M059J (cell line): ENCODE measurements at places on chromosomes 1 and 21.

DNA sequence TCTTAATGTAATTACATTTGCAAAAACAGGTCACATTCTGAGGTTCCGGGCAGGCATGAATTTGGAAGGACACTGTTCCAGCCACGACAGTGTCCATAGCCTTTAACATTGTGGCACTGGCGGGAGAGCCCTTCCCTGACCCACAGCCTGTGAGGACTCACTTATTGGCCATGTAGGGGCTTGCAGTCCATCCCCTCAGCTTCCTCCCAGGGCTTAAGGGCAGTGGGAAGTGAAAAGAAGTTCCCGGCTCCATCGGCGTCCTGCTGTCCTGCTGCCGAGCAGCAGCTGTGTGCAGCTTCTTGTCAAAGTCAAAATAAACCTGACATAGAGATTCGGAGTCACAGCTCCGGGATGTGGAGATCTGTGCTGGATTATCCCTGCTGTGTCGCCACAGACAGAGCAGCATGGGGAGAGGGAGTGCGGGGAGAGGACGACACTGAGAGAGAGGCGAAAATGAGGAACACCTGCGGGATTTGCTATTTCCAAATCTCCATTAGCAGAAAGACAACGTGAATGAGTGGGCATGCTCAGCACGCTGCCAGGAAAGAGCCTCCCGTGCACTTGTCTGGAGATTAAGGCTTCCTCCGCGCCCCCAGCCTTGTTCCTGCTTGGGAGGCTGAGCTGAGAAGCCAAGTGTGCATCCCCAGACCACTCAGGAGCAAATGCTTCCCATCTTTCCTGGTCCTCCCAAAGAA is 260.3 kb downstream of the ASTN1 start:
- DNase-seq = no peak

DNA sequence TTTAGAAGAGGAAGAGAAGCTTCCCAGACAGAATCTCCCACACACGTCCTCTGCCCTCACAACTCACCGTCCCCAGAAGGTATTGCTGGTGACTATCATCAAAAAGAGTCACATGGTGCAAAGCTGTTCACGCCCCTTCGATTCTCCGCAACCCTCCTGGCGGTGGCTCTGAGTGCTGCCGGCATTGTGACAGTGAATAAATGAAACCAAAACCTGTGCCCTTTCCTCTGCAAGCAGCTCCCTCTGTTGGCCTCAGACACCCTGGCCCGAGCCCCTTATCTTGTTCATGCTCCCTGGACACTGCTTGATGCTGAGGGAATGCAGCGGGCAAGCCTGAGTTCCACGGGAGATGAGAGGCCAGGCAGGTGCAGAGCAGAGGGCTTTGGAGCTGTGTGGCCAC is 510.3 kb downstream of the NPHP4 start:
- DNase-seq = no peak

DNA sequence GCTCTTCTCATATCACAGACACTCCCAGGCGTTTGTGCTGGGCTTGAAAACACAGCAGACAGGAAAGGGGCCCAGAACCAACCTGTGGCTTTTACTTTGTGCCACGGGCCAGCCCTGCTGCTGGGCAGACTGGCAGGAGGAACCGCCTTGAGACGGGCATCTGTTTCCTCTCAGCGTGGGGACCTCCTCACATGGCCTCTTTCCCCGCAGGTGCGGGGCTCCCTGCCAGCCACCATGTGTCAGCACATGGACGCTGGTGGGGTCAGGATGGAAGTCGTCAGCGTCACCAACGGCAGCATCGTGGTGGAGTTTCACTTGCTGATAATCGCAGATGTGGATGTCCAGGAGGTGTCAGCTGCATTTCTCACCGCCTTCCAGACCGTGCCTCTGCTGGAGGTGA is 47.8 kb downstream of the UMODL1 start:
- DNase-seq = peak; percentile 35

GRCh38 chr1:187641907-187642306 is 813.2 kb downstream of the PLA2G4A start:
- DNase-seq = peak; percentile 15

DNA sequence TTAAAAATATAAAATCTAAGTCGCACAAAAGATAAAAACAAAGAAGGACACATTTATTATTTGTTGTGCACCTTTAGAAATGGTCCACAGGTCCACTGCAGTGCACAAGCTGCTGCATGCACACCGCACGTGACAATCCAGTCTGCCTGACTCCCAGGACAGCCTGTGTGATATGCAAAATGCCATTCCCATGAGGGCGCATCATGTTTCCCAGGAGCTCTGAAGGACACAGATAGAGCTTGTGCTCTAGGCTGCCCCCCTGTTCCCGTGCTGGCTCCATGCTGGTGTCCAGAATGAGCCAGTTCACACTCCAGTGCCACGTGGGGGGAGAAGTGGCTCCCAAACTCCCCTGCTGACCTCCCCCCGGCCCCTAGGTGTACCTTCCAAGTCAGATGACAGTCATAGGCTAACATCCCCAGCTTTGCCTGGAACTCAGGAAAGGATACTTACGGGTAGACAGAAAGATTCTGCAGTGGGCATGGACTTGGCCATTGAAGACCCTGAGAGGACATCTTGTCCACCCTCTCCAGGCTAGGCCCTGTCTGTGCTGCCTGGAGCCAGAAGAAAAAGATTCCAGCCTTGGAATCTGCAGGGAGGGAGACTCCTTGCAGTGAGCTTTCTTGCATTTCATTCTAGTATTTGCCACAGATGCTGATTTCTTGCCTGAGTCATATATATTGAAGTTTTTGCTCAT is 26.3 kb downstream of the RAB7B start:
- peak; percentile 75 for DNase-seq

DNA sequence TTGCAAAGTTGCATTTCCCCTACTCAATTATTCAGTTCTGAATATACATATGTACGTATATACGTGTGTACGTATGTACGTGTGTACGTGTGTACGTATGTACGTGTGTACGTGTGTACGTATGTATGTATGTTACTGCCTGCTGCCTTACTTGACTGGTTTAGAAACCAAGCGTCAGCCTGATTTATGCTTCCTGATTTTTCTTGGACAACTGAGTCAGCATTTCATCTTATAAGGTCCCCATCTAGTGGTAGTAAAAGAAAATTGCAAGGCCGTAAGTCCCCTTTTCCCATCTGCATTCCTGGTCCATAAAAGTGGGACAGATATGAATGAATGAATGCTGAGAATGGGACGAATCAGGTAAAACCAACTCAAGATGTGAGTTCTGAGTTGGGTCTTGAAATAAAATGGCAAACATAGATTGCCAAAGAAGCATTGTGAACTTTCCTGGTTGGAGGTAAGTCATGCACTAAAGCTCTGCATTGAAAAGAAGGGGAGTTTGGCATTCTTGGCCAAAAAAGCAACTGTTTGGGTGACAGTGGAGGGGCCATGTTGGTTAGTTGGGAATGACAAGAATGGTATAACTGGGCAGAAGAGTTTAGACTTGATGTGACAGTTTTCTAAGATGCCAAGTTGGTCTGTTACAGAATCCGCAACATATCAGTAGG is 76.4 kb upstream of the DNAH14 start:
- peak; percentile 59 for DNase-seq

DNA sequence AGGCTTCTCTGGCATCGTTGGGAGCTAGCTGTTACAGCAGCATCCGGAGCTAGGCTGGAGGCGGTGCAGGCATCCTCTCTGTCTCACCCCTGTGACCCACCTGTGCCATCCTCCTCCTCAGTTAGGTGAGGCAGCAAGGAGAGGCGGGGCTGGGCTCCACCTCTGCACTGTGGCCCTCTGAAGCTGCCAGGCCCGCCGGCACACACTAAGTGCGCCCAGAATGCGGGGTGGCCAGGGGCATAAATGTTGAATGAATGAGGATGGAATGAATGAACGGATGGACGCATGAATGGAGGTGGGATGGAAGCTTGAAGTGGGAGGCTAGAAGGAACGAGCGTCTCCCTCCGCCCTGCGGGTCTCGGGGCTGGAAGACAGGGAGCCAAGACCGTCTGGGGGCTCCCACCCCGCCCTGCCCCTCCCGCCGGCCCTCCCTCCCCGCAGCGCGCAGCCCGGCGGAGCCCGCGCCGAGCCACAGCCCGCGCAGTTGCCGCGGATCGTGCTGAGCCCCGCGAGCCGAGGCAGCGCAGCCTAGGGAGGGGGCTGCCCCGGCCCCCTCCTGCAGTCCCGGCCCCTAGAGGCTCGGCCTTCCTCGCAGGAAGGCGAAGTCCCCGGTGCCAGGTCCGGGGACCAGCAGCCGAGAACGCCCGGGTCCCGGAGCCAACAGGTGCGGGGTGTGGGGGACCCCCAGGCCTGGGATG is at the start of gene HCRTR1:
TSS of gene HCRTR1 (plus strand) at position 472 of the 698 bp plus-strand sequence. CDS start 1,504 bp downstream, outside the sequence.
- DNase-seq = no peak

DNA sequence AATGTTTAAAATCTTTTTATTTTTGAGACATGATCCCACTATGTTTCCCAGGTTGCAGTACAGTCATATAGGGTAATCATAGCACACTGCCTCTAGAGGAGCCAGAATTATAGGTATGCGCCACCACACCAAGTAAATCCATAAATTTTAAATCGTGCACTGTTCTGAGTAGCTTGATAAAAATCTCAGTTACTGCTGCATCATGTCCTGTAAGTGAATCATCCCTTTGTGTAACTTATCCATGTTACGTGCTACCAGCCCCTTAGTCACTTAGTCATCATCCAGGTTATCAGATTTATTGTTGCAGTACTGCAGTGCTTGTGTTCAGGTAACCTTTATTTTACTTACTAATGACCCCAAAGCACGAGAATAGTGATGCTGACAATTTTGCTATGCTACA is 1770.9 kb downstream of the BRINP3 start:
- peak; percentile 86 for DNase-seq

DNA sequence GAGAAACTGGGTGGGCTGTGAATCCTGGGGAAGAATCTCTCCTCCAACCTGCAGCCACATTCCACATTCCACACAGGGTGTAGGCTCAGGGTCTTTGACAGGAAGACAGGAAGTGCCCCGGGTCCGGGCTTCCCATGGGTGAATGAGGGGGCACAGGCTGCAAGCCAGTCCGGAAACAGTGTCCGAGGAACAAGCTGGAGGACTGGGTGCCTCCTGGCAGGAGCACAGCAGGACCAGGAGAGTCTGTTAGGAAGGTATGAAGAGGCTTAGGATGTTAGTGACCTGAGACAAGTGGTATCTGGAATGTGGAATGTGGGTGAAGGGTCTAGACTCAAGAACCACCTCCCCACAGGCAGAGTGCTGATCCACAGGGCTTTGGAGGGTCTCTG is 121.0 kb upstream of the CD34 start:
- DNase-seq = no peak

DNA sequence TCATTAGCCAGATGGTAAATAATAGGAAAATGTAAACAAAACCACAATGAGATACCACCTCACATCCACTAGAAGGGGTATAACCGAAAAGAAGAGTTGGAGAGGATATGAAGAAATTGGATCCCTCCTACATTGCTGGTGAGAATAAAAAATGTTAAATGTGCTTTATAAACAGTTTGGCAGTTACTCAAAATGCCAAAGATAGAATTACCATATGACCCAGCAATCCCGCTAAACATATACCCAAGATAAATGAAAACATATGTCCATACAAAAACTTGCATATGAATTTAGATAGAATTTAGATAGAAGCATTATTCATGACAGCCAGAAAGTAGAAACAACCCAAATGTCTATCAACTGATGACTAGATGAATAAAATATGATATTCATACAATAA is 4.4 kb upstream of the FMO2 start:
- DNase-seq = no peak

GRCh38 chr1:154689083-154689482 is 81.1 kb upstream of the ADAR start:
- no peak for DNase-seq

DNA sequence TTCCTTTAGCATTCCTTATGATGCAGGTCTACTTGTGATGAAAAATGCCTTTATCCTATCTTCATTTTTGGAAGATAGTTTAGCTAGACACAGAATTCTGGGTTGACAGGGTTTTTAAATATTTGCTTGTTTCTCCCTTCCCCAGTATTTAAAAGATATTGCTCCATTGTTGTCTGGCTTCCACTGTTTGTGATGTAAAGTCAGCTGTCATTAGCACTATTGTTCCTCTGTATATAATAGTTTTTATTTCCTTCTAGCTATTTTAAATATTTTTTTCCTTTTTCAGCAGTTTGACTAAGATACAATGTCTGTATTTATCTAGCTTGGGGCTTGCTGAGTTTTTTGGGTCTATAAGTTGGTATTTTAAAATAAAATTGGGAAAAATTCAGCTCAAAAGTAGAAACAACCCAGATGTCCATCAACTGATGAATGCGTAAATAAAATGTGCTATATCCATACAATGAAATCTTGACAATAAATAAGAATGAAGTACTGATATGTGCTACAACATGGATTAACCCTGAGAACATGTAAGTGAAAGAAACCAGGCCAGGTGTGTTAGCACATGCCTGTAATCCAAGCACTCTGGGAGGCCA is 11.2 kb downstream of the IFT25 start:
- DNase-seq = peak; percentile 30

GRCh38 chr1:228691926-228692325 is 43.4 kb upstream of the RHOU start:
- DNase-seq = peak; percentile 43

DNA sequence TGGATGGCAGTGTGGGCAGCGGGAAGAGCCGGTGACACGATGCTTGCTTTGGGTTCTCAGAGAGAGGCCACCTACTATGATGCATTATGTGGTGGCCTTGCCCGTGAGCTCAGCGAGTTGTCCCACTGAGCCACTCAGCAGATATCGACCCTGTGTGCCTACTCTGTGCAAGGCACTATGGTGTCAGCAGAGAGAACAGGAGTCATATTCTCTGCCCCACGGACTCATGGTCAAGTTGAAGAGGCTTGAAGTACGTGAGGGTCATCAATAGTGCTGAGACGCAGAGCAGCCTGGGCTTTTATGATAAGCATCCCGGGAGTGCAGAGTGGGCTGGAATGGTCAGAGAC is 466.2 kb downstream of the CAMTA1 start:
- no peak for DNase-seq

DNA sequence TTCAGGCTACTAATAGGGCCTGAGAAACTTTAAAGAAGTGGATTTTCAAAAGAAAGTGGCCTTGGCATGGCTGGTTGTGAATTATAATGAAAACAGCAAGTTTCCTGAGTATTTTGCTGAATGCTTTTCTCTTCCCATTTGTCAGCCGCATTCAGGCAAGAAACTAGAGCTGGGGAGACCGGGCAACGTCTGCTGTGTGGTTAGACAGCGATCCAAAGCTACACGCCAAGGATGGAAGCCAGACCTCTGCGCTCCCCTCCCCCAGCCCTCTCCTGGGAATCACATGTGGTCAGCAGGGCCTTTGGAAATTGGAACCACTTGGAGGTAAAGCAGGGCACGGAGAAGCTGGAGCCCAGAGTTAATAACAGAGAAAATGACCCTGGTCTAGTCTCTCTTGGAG is 114.1 kb upstream of the CD34 start:
- DNase-seq = no peak

DNA sequence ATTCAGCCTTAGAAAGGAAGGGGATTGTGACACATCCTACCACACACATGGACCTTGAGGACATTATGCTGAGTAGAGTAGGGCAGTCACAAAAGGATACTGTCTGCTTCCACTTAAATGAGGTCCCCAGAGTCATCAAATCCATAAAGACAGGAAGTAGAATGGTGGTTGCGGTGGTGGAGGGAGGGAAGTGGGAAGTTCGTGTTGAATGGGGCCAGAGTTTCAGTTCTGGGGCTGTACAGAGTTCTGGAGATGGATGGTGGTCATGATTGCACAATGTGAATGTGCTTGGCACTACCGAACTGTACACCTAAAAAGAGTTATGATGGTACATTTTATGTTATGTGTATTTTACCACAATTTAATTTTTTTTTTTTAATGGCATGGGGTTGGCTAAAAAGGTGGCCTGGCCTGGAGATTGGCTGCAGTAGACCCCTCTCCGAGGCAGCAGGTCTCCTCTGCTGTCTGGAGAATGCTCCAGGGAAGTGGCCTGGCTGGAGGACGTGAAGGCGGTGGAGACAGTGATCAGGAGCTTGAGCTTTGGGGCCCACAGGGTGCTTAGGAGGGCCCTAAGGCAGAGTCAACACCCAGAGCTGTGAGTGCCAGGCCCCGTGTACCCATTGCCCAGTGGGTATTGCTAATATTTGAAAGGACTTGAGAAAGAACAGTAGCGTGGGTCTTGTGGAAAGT is 30.4 kb downstream of the IFNGR2 start:
- no peak for DNase-seq
